ENCODE measurements at places on chromosomes 3 and 15.

DNA sequence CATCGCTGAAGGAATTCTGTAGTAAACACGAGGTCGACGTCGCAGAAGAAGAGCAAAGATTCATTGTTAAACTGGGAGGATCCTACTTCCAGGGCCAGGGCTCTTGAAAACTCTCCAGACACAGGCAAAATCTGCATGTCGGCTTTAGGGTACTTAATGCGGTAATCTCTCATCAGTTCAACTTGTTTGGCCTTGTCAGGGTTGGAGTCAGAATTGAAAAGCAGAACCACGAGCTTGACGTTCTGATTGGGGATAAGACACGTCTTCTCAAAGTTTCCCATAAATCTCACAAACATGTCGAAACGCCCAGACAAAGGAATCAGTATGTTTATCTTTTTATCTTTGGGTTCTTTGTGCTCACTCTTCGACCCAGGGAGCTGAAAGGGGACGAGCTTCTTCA is 74.0 kb downstream of the CHSY1 start:
- DNase-seq: no peak

DNA sequence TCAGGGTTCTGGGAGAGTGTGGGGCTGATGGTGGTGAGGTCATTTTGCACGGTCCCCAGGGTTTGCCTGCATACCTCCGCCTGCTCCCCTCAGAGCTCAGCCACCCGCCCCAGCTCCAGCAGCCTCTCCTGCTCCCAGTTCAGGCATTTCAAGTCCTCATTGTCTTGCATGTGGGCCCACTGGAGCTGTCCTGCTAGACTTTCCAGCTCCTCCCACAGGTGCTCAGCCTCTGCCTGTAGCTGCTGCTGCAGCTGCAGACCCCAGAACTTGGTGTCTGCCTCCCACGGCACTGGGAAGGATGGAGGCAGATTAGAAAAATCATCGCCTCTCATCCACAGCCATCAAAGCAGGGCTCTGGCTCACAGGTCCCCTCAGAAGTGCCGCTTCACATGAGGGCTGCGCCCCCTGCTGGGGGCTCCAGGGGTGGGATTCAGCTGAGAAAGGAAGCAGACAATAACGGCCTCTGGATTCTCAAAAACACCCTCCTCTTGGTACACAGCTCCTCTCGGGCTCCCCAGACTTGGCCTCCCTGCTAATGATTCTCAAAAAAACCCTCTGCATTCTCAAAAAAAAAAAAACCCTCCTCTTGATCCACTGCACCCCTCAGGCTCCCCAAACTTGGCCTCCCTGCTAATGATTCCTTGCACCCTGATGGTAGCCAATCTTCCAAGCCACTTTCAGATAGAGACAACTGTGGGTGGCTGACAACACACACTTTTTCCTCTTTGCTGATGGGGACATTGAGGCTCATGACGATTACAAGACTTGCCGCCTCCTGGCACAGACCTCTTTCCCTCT is 89.3 kb upstream of the C2CD4B start:
- peak; percentile 12 for DNase-seq

- no peak for DNase-seq
Observed at GRCh38 chr3:42134867-42135464, 43.8 kb downstream of the TRAK1 start.

DNA sequence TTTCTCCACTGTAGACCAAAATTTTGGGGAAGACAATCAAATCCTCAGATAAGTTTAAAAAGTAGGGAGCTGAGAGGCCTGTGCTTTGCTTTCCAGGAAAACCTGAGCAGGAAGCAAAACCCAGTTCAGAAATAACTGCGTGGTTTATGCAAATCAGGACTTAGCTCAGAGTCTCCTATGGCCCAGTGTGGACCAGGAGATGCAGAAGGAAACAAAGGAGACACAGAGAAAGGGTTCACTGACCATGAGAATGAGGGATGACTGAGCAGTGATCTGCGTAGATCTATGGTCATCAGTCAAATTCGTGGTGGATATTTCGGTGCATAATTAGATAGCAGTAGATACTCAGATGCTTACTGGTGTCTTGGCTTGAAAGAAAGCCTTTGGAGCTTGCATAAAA is 196.6 kb downstream of the TPRG1 start:
- DNase-seq: no peak

- no peak for DNase-seq
Observed at GRCh38 chr3:11085093-11085840, 69.0 kb upstream of the HRH1 start.

All from SK-N-MC (cell line).